Stimulated activated CD4-positive, alpha-beta T cell treated with anti-CD3 and anti-CD28 coated beads, Interleukin-1b, Interleukin-23, amount 100 ng/mL, for 24 hours (primary cell): ENCODE measurements at places on chromosomes 16 and 17.

GRCh38 chr16:87550495-87550961, 51.8 kb upstream of the JPH3 start:
- peak; percentile 45 for DNase-seq

- no peak for DNase-seq
Observed at GRCh38 chr16:83187405-83187804, 560.6 kb downstream of the CDH13 start.

- no peak for DNase-seq
Observed at GRCh38 chr16:11543661-11544393, 42.9 kb downstream of the LITAF start.

GRCh38 chr17:74968361-74968780, 4.2 kb downstream of the HID1 start:
- DNase-seq: no peak

DNA sequence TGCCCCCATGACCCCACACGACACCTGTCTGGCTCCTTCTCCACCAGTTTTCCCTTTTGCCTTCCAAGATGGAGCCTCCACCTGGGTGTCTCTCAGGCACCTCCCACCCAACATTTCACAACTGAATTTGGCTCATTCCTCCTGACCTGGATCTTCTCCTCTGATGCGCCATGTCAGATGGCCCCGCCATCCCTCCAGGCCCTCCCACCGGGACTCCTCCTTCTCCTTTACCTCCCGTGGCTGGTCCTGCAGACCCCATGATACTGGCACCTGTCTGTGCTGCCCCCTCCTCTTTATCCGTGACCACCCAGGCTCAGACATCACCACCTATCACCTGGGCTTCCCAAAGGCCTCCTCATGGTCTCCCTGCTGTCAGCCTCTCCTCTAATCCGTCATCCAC, 4.7 kb downstream of the TRPV3 start:
- no peak for DNase-seq

GRCh38 chr16:15739950-15740349, 89.9 kb downstream of the NDE1 start:
- no peak for DNase-seq

GRCh38 chr17:3683054-3683511, 12.9 kb downstream of the P2RX5 start:
- peak; percentile 34 for DNase-seq

DNA sequence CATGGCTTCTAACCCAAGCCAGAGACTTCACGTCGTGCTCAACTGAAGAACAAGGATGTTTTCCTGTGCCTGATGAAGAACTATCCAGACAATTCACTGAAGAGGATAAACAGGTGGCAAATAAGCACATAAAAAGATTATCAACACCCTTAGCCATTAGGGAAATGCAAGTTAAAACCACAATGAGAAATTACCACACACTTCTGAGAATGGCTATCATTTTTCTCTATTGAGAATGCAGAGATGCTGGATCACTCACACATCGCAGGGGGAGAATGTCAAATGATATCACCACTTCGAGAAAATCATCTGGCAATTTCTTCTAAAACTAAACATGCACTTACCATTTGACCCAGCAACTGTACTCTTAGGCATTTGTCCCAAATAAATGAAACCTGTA, 162.8 kb downstream of the IRX3 start:
- no peak for DNase-seq

DNA sequence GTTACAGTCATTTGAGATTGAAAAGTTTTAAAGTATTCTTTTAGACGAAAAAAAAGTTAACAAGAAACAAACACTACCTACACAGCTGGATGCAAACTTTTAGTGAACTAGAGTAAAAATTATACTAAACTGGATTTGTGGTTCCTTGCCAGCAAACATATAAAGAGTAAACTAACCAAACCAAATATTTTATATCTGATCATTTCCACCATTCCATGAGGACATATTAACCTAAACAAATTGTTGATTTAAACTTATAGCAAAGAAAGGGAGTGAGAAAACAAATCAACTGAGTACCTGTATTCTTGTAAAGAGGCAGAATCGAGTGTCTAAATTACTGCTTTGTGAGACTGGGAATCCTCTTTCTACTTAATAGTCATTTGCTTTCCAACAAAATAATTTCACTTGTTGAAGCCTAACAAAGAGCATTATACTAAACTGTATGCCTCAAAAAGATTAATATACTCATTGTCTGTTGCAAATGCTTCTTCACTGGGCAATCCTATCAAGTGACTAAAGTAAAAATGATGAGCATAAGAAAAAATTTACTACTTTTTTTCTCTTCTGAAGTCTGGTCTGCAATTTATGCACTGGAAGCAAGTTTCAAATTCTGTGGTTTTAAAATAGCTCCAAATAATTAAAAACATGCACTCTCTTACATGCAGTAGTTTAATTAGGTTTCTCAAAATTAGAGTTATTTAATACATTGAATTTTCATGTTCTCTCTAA, 37.5 kb downstream of the AKAP10 start:
- DNase-seq: no peak

DNA sequence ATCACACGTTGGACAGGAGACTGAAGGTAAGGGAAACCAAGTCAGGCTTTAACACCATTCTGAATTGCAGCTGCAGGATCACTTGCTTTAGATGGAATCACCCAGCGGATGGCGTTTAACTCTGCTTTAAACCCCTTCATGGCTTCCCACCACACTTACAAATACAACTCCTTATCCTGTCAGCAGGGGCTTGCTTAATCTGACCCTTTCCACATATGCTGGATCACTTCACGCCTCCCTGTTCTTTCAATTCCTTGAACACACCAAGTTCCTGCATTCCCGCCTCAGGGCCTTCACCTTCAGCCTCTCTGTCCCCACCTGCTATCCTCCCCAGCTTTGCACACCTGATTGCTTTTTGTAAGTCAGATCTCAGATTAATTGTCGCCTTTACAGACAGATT, 442.2 kb downstream of the MAF start:
- DNase-seq: no peak

- DNase-seq: no peak
Observed at GRCh38 chr16:86398622-86399021, 111.7 kb upstream of the FOXF1 start.

DNA sequence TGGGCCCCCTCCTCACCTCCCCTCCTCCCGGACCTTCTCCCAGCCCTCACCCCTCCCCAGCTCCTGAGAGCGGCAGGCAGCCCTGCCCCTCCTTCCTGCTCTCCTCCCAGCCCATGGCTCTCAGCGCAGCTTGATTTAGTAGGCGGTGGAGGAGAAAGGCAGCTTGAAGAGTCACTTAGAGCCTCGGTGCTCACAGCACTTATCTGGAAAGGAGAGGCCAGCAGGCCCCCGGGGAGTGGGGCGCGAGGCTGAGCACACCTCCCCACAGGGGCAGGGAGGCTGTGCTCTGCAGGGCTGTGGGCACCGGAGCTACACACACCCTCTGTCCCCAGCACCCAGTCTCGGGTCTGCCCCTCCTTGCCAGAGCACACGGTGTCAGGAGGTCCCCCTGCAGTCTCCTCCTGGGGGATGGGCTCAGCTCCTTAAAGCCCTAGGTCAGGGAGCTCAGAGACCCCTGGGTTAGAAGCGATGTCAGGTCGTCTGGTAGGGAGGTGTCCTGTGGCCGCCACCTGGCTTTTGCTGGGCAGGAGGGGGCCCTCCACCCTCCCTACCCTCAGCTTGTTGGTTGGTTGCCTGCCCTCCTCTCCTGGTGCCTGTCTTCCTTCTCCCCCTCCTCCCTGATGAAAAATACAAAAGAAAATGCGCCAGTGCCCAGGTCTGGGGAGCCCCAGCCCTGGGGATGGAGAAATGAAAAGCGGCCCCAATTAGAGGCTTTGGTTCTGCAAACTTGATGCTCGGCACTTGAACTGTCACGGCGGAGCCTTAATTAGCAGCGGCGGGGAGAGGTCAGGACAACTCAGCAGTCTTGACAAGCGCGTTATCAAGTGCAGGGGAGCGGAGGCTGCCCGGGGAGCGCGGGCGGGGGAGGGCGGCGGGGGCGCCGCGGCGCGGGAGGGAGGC, 151.1 kb upstream of the GSE1 start:
- no peak for DNase-seq

DNA sequence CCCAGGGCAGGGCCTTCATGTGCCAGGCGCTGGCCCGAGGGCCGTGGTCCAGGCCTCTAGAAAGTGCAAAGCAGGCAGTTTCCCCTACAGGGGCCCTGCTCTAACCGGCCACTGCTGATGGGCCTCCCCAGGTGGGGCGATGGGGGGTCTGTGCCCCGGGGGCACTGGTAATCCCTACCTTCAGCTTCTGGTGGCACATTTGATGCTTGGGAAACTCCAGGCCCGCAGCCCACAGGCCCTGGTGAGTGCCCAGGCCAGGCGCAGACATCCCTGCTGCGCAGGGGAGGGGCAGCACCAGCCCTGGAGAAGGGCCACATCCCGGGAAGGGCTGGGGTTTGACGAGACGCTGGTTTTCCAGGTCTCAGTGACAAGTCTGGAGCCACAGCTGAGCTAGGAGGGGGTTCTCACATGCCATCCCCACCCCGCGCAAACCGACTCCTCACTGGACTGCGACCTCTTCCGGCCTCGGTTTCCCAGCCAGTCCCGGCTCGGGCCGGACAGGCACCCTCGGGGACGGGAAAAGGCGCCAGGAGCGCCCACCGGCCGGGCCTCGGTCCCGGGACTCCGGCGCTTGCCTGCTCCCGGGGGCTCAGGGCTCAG, 1.6 kb downstream of the DOC2B start:
- no peak for DNase-seq

GRCh38 chr16:35908942-35909341, 2449.5 kb downstream of the TP53TG3F start:
- no peak for DNase-seq

DNA sequence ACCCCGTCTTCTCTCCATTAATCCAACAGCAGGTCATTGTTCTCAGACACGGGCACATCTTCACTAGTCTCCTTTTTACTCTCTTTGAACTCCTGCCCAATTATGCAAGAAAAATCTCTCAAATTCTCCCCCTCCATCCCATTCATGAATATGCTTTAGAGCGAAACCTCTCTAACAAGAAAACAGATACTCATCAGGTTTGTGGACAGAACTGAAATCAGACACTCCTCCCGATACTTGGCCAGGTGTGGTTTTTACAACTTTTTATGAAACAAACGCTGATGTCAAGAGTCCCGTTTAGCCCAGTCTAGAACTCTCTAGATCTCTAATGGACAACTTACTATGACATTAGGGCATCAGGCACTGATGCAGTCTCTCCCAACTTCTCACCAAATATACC, 40.9 kb downstream of the PIK3R5 start:
- no peak for DNase-seq

DNA sequence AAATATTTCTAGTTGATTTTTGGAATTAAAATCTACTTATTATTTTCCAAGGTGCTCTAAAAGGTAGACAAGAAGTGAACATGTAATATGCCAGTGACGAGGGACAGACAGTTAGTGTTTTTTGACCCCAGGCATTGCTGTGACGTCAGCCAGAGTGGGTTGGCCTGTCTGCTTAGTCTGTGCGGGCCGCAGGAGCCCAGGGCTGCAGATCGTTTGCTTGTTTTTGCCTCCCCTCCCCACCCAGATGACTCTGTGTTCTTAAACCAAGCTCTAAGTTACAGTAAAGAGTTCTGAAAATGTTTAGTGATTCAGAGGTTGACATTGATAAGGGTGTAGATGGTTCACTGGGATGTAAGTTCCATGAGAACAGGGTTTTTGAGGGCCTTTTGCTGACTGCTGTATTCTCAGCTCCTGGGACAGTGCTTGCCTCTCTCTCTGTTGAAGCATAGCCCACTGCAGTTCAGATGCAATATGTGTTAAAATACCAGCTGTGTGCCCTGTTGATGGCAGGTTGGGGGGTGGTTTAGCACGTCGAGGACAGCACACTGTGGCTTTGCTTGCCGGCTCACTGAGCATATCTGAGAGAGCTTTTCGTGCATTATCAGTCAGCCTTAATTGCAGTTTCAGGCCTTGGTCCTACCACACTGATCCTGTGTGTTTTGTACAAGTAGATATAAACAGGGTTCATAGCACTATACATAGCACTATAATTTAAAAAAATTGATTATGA, 64.8 kb downstream of the SEC14L1 start:
- no peak for DNase-seq

DNA sequence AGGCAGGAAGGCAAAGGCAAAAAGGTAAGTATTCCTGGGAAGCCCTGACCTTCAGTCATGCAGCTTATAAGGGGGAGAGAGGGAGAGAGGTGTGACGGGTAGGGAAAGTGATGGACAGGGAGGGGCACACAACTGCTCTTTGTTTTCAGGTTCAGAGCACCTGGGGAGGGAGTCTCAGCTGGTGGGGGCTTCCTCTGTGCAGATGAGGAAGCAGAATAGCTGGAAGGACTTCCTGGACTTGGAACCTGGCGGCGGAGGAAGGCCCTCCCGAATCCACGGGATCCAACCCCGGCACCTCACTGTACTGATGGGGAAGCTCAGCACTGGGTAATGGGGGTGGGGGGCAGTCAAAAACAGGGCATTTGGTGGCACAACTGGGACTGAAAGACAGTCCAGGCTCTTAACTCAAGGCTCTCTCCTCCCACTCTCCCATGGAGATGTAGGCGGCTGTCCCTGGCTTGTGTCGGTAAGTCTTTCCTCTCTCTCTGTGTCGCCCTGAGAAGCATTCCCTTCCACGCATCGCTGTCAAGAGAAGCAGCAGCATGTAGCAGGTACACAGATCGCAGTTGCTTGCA, 11.9 kb upstream of the PITPNM3 start:
- no peak for DNase-seq

- DNase-seq: no peak
Observed at GRCh38 chr16:15749985-15750384, 99.9 kb downstream of the NDE1 start.

DNA sequence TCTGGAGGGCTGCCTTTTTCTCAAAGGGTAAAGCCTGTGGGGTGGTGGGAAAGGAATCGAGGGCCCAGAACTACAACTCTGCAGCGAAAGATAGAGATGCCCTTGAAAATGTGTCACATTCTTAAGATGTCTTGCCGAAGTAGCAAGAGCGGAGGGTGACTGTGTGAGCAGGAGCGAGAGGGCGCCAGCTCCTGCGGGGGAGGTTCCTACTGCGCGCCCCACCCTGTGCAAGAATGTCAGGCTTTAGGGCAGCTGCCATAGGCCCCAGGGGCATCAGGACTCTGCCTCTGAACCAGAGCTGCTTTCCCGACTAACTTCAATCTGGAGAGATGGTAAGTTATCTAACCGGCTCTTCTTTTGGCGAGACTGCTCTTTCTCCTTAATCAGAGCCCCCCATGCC, 11.8 kb upstream of the ITGAE start:
- DNase-seq: no peak

GRCh38 chr17:27466743-27467375, 10.6 kb downstream of the KSR1 start:
- peak; percentile 53 for DNase-seq

DNA sequence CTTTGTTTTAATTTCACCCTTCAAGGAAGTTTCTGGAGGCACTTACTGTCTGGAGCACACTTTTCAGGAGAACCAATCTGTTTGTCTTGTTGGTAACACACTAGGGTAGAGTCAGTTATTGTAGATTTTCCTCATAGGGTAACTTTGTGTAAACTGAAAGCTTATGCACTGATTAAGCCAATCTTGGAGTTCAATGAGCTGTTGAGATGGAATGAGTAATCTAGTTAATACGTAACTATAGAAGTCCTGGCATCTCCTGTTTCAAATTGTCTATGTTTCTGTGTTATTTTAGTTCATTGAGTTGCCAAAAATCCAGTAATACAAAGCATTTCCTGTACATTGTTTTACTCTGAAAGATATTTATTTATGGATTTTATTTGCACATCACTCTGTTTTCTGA, 111.6 kb upstream of the HAS3 start:
- no peak for DNase-seq

- DNase-seq: no peak
Observed at GRCh38 chr17:5128905-5129535, 13.2 kb downstream of the USP6 start.

GRCh38 chr17:4738136-4739121, 1.2 kb upstream of the ZMYND15 start:
- no peak for DNase-seq
